NCI-H460 (cell line): ENCODE measurements at places on chromosomes 1 and 21. TPM values are rescaled to one million over a fixed set of nuclear protein-coding genes. Genes with fewer than 3 reads are reported as not detected.

DNA sequence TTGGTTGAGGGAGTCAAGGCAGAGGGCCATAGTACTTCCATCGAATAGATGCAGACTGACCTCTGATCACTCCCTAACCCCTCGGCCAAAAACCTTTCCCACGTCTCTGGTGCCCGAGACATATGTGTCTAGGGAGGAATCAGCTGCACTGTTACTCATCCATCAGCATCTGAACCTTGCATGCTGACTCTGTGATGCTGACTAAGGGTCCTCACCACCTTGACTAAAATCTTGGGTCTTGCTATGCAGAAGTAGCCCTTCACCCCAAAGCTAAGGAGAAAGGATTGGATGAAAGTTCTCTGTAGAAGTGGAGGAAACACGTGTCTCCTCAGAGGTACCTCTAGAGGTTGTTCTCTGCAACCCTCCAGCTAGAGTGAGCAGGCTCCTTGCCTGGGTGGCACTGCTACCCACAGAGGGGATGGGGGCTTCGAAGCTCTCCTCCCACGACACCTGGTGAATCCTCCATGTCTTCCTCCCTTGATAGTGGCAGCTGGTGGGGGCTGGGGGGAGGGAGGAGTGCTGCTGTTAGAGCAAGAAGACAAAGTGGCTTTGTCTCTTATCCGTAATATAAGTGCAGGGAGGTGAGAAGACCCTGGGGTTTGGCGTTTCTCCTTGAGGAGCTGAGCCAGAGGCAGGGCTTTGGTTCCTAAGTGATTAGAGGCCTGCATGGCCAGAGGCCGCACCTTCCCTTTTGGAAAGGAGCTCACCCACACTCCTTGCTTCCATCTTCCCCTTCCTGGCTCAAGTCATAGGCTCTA is 45.1 kb downstream of the ATP2B4 start:
- no peak for DNase-seq

DNA sequence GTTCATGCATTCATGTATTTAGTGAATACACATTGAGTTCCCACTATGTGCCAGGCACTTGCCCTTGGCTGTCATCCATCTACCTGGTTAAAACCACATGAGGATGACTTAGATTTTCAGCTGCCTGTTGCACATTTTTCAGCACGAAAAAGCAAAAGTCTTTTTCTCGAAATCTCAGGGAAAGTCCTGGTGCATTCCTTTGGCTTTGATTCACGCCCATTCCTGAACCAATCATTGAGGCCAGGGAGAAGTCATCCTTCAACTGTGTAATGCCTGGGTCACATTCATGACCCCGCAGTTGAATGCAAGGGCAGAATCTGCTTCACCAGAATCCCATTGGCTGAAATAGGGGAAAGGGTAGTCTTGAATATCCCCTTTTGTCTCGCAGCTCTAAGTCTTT is 84.4 kb downstream of the RNF220 start:
- DNase-seq, result no peak

DNA sequence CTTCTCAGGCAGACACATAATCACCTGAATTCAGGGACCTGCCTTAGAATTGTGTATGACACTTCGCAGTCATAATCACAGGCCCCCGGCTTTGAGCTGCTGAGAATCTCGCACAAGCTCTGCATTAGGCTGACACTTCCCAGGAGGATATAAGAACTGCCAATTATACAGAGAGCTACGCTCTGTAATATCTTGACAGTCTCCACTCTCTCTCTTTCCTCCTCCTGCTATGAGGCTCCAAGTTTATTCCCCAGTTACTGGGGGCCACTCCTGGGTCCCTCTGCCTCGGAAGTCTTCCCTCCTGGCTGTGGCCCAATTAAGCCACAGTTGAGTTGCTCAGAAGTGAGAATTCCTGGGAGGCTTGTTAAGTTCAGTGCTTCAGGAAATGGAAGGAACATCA is 42.7 kb downstream of the EBNA1BP2 start:
- no peak for DNase-seq

DNA sequence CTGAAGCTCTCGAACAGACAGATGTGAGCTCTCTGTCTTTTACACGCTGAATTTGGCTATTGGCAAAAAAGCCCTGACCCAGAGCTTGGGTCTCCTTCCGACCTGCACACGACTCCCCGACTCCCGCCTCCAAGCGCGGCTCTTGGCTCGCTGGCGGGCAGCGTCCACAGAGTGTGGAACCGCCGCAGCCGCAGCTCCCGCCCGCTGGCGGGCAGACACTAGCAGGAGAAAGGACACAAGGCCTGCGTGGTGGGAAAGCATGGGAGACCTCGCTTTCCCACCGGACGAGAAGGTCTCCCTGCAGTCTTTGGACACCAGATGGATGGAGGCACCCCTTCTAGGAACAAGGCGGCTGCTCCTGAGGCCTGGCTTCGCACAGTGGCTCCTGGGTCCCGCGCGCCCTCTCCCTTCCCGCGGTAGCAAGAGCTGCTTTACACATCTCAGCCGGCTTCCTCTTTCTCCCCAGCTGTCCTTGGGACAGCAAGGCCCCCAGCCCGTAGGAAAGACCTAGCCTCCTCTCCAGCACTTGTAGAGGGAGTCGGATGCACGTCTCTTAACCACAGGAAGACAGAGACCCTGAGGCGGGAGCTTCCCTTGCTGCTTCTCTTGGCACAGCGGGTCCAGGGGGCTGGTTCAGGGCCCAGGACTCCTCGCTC is 92.1 kb downstream of the PRKAB2 start:
- no peak for DNase-seq

GRCh38 chr1:185200889-185201288 is 43.9 kb downstream of the SWT1 start:
- DNase-seq, result no peak

DNA sequence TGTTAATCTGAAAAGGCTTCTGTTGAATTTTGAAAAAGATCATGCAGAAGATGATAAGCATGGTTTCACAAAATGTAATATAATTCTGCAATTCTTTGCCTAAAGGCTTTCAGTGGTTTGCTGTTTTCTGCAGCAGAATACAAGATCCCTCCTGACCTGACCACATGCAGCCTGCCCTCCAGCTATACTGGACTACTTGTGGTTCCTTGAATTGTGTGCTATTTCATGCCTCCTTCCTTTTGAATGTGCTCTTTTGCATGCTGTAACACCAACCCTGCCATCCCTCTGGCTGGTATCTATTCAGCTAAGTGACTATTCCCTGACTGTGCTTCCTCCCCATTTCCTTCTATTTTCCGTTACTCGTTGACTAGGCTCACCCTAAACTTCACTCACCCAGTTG is 55.5 kb downstream of the CACNA1E start:
- DNase-seq, result no peak

DNA sequence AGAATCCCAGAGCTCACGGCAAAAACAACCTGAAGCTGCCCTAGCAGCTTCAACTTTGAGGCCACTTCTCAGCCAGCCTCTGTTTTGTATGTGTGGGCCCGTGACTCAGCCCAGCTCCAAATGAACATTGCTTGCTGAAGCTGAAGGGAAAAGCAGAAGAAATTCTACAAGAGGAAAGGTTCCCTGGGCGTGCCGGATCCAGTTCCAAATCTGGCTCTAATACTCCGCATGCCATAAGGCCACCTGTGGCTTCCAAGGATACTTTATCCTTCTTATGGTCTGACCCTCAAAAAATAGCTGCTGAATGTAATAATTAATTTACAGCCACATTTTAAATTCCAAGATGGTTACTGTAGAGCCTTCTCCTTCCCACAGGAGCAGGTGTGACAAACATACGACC is 24.3 kb downstream of the TSPAN2 start:
- no peak for DNase-seq

GRCh38 chr1:4062560-4062959 is 162.5 kb upstream of the C1orf174 start:
- no peak for DNase-seq

TMEM125 gene
- total RNA-seq, result not detected in 2 replicates

IL19 gene
- total RNA-seq, result not detected in 2 replicates

PEF1 gene
- total RNA-seq, result 39.9 and 44.7 TPM in 2 replicates

DNA sequence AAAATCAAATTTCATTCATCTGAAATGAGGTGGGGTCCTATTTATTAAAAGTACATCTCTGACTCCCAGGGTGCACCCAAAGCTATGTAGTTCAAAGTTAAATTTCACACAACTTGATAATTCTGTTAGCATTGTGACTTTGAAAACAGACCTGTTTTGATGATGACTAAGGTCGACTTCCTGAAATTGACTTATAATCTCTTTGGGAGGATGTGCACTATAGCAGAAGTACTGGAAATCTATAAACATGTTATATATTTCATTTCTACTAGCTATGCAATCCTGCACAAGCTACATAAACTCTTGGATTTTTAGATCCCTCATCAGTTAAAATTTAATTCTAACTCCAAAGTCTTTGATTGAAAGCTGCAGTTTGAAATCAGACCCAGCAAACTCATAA is 507.6 kb downstream of the NEGR1 start:
- DNase-seq, result no peak

GRCh38 chr21:37061926-37062592 is 10.8 kb downstream of the PIGP start:
- DNase-seq, result no peak

GRCh38 chr1:154609398-154610380 is 1.7 kb upstream of the ADAR start:
- no peak for DNase-seq

SPRR2A gene
- not detected in 2 replicates for total RNA-seq

ADGRL2 gene
- total RNA-seq, result 13.5 and 15.3 TPM in 2 replicates

GRCh38 chr1:169044971-169045370 is 61.5 kb upstream of the ATP1B1 start:
- DNase-seq, result no peak

DNA sequence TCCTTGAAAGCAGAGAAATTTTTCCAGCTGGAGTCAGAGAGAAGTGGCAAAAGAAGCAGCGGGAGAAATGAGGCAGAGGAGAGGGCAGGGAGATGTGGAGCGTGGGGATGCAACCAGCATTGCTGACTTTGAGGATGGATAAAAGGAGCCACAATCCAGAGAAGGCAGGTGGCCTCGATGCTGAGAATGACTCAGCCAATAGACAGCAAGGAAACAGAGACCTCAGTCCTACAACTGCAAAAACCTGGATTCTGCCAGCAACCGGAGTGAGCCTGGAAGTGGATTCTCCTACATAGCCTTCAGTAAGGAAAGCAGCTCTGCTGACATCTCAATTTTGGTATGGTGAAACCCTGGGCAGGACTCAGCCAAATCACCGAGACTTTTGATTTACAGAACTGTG is 128.9 kb upstream of the ATP1B1 start:
- DNase-seq, result no peak

C1QTNF12 gene
- total RNA-seq, result 1.3 TPM in 1 of 2 replicates, not detected in the other

- no peak for DNase-seq
These were observed 13.5 kb upstream of the ETV3L start for GRCh38 chr1:157113106-157113505.

DNA sequence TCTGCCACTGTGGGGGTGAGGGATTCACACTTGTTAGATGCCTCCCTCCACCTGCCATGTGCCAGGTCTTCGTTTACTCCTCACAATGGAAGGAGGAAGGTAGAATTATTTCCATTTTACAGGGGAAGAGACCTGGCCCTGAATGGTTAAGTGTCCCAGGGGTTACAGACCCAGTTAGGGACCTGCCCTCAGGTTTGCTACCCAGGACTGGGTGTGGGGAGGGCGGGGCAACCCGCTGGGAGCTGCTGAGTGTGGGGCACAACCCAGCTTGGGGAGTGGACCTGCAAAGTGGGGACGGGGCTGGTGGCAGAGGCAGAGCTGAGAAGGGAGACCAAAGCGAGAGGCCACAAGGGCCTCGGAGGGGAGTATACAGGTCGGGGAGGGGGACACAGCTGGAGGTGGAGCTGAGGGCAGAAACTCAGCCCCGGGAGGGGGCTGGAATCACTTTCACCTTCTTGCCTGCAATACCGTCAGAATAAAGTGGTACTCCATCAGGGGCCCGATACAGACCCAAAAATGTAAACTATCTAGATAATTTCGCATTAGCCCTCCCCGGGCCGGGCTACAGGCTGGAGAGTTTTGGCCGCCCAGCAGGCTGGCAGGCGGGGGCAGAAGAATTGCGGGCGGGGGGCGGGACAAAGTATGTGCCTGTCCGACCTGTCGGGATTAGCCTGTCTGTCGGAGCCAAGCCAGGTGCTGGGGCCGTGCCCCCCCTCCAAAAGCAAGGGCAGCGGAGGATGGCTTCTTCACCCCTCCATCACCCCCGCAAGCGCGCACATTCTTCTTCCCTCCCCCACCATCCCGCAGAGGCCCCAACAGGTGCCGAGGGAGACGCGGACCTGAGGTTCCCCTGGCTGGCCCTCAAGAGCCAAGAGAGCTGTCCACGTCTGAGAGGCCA is 1.4 kb downstream of the RSPO1 start:
- DNase-seq, result no peak

CACHD1 gene
- total RNA-seq, result 3.2 and 3.5 TPM in 2 replicates

CTPS1 gene
- total RNA-seq, result 111 and 116 TPM in 2 replicates

DNA sequence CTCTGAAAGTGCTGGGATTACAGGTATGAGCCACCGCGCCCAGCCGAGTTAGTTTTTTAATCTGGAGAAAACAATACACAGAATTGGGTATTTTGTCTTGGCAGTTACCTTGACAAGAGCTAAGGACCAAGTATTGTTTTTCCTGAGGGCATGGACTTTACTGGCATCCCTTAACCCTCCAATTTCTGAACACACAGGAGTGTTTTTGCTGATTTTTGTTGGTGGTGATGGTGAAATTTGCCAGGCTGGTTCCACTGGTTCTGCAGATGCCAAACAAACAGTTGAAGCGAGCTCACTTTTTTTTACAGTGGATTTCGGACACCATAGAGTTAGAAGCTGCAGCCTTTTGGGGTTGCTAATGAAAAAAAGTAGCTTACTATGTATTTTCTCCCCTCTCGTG is 37.2 kb upstream of the SH3D21 start:
- no peak for DNase-seq
